ENCODE measurements at places on chromosomes 5 and 9. TPM values are rescaled to one million over a fixed set of nuclear protein-coding genes. Genes with fewer than 3 reads are reported as not detected.

MAMDC4 gene
- total RNA-seq, result 3.0 TPM

SCGB3A2 gene
- total RNA-seq, result not detected

C5orf34 gene
- 3.9 TPM for total RNA-seq

EQTN gene
- not detected for total RNA-seq

EGFLAM gene
- total RNA-seq, result 3.0 TPM

STXBP1 gene
- 19.9 TPM for total RNA-seq

PRKAA1 gene
- 132 TPM for total RNA-seq

ADGRV1 gene
- under 0.01 TPM for total RNA-seq

MARCOL gene
- total RNA-seq, result not detected

SPOCK1 gene
- total RNA-seq, result 54.8 TPM

TUSC1 gene
- 12.2 TPM for total RNA-seq

ANKDD1B gene
- total RNA-seq, result 0.32 TPM

PCDHGA9 gene
- 4.7 TPM for total RNA-seq

MRNIP gene
- 9.0 TPM for total RNA-seq

ADRB2 gene
- 1.7 TPM for total RNA-seq

PDGFRB gene
- total RNA-seq, result 341 TPM

NDST1 gene
- total RNA-seq, result 87.2 TPM

TMEM174 gene
- total RNA-seq, result not detected

RGS7BP gene
- not detected for total RNA-seq

FUT7 gene
- not detected for total RNA-seq

LNPEP gene
- total RNA-seq, result 32.2 TPM

PPP2R2B gene
- 2.2 TPM for total RNA-seq

HTR1A gene
- not detected for total RNA-seq

FOXD1 gene
- total RNA-seq, result 6.1 TPM

GTF3C4 gene
- 18.4 TPM for total RNA-seq

JAKMIP2 gene
- 3.2 TPM for total RNA-seq

FBXW5 gene
- 115 TPM for total RNA-seq

CTXN3 gene
- total RNA-seq, result not detected

AFAP1L1 gene
- total RNA-seq, result 11.9 TPM

OBP2B gene
- not detected for total RNA-seq

LCN10 gene
- total RNA-seq, result not detected

ROPN1L gene
- 0.32 TPM for total RNA-seq

DNLZ gene
- 8.2 TPM for total RNA-seq

TMEM171 gene
- total RNA-seq, result 4.5 TPM

DOK3 gene
- total RNA-seq, result 2.6 TPM

FOXE1 gene
- total RNA-seq, result under 0.01 TPM

NR2F1-AS1 gene
- 30.3 TPM for total RNA-seq

SLCO6A1 gene
- under 0.01 TPM for total RNA-seq

BHMT2 gene
- total RNA-seq, result 34.5 TPM

EDIL3 gene
- 108 TPM for total RNA-seq

GPR150 gene
- 0.43 TPM for total RNA-seq

Measured in fibroblast of villous mesenchyme (primary cell).